Metanephros (tissue), 2 donors: ENCODE measurements at places on chromosomes 3 and 15. TPM values are rescaled to one million over a fixed set of nuclear protein-coding genes. Genes with fewer than 3 reads are reported as not detected.

Gene UPK1B
- total RNA-seq: 8.8 TPM

Gene FBXL2
- 25.0 TPM for total RNA-seq

Gene SLC2A2
- 15.0 TPM for total RNA-seq

Gene IFT57
- 76.0 TPM for total RNA-seq

Gene SPATA12
- total RNA-seq: not detected

Gene SYNPR
- not detected for total RNA-seq

Gene IMPG2
- 0.70 TPM for total RNA-seq

Gene DPPA2
- total RNA-seq: 0.41 TPM

Gene GOLGA6L4
- total RNA-seq: 3.0 TPM
